ENCODE measurements at places on chromosomes 3 and 15.

DNA sequence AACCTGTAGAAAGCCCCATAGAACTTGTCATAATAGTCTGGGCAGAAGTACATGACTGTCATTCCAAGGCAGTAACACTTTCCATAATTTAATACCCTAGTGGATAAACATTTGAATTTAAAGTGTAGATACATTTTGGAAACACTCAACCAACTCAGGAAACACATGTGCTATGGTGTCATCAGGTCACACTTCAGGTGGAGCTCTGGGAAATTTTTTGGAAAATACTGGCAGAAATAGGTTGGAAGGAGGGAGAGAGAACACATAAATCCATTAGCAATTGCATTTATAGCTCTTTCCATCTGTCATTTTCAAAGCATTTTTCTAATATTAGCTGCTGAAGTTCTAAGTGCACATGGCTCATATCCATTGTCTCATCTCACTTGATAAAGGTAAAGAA lies 135.7 kb downstream of the MEIS2 start:
- DNase-seq = no peak

GRCh38 chr3:180287703-180288102 lies 251.0 kb upstream of the PEX5L start:
- DNase-seq = no peak

DNA sequence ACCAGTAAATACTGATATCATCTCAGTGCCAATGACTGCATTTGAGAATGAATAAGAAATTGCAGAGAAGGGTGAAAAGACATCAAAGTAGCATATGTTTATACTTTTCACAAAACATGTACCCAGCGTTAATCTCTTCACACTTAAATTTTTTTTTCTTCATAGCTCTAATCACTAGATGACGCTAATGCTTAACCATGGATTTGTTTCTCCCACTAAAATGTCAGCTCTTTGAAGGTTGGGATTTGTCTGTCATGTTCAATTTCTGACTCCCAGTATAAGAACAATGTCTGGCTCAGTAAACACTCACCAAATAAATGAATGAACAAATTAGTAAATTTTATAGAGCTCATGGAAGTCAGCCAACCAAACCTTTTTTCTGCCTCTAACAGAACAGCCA lies 78.3 kb upstream of the LMCD1 start:
- DNase-seq = no peak

GRCh38 chr3:154345422-154346122 lies 21.3 kb upstream of the DHX36 start:
- no peak for DNase-seq

DNA sequence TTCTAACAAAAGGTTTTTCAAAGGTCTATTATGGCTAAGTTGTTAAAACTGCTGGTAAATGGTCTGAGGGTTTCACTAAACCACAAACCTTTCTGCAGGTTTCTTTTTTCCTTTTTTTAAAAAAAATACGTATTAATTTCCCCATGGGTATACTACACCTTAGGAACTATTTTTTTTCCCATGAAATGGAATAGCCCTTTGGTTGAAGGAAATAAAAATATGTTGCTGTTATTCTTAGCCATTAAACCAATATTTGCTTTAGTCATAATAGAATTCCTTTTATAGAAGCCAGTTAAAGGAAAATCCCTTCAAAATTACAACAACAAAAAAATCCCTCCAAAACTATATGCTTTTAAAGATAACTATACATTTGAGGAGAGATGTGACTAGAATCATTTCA lies 1303.3 kb downstream of the ROBO2 start:
- DNase-seq = no peak

- DNase-seq = no peak
Measured at GRCh38 chr3:58197588-58197987, 13.2 kb downstream of the DNASE1L3 start.

DNA sequence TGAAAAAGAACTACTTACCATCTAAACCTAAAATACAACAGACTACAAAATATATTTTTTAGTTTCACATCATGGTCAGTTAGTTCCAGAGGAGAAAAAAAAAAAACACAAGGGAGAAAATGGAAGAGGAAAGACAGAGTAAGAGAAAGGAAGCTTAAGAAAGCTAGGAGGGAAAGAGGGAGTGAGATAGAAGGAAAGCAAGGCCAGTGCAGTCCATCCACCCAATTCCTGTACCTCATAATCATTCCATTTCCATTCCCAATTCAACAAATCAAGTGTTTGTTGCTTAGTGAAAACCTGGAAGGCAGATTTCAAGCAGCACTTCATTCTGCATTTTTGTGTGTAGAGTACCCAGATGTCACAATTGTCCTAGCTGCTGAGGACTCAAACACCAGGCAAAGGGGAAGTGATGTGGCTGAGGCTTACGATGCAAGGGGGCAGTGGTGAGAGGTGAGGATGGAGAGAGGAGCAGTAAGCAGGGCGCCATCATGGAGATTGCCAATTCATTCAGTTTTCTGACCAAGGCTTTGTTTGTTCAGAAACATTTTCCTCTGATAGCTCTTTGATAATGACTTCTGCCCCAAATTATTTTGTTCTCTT lies 83.6 kb upstream of the GSK3B start:
- no peak for DNase-seq

GRCh38 chr3:8903191-8903590 lies 60.1 kb downstream of the RAD18 start:
- DNase-seq = no peak

- no peak for DNase-seq
Measured at GRCh38 chr3:9690451-9691450, 12.9 kb upstream of the CPNE9 start.

- DNase-seq = no peak
Measured at GRCh38 chr3:30112902-30113484, 493.4 kb upstream of the TGFBR2 start.

DNA sequence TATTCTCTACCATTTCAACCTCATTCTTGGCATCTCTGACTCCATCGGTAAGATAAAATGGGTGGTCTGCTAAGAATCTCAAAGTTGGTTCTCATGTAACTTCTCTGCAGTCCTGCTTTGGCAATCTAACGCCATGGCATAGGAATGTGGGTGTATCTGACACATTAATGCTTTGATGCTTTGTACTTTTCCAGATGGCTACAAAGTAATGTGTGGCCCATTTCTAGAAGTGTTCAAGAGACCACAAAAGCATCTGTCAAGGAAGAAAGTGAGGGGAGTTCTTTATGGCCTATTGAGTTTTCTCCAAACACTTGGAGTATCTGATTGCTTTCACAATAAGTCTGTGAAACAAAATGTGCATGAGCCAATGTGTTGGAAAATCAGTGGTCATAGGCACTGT lies 339.9 kb upstream of the TGFBR2 start:
- DNase-seq = no peak

- DNase-seq = no peak
Measured at GRCh38 chr15:82079736-82080135, 33.9 kb upstream of the MEX3B start.

- DNase-seq = no peak
Measured at GRCh38 chr15:91863621-91864255, 10.2 kb downstream of the SLCO3A1 start.

DNA sequence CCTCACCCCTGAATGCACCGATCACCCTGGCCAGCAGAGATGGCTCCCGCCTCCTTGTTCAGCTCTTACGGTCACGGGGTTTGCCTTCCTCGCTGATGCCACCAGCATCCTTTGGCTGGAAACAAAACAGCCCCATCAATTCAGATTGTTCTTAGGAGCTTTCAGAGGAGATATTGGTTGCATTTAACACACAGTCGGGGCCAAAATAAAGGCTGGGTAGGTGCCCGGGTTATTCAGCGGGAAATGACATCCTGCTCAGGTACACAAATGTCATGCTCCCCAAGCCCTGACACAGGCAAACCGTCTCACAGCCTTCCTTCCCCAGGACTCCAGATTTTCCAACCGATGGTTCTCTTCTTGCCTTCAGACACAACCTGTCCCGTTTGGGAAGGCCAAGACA lies 62.4 kb upstream of the MEF2A start:
- no peak for DNase-seq

DNA sequence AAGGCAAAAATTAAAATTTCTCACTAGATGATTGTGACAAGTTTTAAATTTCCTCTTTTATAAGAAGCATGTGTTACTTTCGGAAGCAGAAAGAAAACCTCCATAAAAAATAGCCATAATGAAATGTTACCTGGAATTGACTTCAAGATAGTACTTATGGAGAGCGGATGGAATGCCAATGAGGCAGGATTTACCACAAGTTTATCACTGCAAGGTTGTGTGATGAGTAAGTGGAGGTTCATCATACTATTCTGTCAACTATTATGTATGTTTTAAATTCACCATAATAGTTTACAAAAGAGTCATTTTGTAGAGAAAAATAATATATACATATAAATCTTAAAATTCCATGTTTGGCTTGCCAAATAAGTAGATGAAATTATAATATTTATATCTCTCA lies 230.3 kb downstream of the SCAPER start:
- DNase-seq = no peak

DNA sequence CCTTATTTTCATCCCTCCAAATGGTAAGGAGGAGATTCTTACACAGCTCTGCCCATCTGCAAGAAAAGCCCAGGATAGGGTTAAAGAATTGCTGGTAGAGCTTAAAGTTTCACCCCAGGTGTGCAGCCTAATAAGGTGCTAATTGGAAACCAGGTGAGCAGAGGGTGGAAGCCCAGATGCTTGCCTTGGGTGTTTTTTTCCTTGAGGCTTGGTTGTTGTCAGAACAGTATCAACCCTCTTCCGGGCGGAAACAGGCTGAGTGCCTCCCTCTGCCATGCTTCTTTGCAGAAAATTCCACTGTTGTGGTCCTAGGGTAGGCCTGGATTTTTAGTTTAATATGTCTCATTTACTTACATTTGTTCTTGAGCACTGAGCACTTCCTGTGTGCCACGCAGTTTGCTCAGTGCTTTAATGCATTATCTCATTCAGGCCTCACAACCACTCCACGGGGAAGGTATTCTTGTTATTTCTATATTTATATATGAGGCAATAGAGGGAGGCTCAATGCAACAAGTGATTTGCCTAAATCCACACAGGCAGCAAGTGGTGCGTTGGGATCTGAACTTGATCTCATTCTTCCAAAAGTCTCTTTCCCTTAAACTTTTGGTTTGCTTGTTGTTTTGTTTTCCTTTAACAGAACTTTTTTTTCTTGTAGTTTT lies 115.0 kb upstream of the LRIG1 start:
- DNase-seq = no peak

GRCh38 chr15:39403640-39404117 lies 177.2 kb upstream of the THBS1 start:
- DNase-seq = no peak

DNA sequence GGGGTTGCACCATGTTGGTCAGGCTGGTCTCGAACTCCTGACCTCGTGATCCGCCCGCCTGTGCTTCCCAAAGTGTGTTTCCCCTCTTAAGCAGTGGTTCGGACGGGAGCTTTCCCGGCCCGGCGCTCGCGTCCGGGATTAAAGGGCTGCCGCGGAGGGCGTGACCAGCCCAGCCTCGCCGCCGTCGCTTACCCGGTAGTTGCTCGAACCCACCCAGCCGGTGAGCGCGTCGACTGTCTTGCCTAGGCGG lies 513 bp downstream of the CLASP2 start:
- DNase-seq = no peak

- DNase-seq = no peak
Measured at GRCh38 chr3:123686251-123686650, 101.4 kb upstream of the HACD2 start.

GRCh38 chr3:127394031-127394430 lies 106.2 kb upstream of the PRR20G start:
- no peak for DNase-seq

DNA sequence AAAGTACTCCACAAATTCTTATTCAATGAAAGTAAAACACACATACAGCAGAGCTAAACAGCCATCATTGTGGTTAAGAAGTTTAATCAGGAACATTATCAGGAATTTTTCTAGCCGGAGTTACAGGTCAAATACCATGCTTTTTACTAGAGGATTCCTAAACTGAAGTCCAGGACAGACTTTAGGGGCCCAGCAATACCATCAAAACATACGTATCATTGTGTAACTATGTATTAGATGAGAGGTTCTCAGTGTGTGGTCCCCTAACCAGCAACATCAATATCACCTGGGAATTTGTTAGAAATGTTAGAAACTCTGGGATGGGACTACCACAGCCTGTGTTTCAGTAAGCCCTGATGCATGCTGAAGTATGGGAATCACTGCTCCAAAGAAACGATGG lies 404.2 kb upstream of the IL12A start:
- DNase-seq = no peak

DNA sequence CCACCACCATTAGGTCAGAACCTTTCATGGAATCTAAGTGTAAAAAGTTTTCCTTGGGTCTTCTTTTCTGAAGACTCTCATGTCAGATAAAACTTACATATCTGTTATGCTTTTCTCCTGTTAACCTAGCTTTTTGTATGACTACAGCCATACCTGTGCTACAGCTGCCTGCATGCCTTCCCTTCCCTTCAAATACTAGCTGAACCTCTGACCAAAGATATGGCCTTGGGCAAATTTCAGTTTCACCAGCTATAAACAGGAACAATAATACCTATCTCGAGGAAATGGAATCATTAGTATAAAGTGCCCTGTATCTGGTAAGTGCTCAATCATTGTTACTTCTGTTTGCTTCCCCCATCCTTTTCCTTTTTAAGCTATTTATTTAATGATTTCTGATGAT lies 25.0 kb downstream of the GLB1 start:
- DNase-seq = no peak

- no peak for DNase-seq
Measured at GRCh38 chr3:46829699-46830208, 33.5 kb downstream of the MYL3 start.

GRCh38 chr15:64884679-64885078 lies 27.0 kb upstream of the ANKDD1A start:
- DNase-seq = no peak

DNA sequence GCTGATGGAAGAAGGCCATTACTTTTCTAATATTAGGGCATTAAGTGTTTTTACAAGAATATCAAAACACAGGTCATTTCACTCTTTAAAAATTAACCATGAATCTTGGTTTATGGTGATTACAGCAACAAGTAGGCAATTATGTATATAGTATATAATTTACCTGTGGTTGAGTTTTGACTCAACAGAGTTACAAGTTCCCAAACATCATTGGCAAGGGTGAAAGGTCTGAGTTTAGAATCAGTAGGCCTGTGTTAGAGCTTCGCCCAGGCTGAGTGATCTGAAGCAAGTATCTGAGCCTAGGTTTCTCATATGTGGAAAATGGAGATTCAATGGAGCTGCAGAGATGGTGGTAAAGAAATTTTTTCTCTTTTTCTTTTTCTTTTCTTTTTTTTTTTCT lies 25.1 kb upstream of the LPP start:
- DNase-seq = no peak

DNA sequence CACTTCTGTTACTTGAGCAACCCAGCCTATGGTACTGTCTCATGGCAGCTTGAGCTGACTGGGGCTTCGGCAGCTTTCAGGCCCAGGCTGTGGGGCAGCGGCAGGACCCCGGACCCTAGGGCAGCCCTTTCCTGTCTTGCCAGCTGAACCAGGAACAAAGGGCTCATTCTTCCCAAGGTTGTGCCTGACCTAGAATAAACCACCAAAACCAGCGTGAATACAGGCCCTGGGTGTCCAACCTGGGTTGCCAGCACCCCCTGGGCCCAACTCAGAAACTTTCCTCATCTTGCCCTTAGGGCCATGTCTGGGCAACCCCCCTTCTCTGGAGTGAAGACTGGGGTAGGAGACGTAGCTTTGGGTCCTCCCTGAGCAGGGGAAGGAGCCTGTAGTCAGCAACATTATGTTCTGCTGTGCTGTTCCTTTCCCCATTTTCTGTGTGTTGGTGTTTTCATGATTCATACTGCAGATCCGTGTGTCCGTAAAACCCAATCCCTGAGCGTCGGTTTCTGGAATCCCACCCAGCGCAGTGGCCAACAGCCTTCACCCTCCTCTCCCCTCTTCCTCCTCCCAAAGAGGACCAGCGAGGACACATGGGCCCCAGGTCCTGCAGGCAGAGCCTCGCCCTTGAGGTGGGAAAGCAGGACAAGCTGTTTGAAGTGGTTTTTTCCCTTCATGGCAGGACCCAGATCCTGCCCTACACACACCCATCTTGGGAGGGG lies 33.5 kb downstream of the TKT start:
- DNase-seq = no peak
